ENCODE measurements at places on chromosomes 3 and 15.

DNA sequence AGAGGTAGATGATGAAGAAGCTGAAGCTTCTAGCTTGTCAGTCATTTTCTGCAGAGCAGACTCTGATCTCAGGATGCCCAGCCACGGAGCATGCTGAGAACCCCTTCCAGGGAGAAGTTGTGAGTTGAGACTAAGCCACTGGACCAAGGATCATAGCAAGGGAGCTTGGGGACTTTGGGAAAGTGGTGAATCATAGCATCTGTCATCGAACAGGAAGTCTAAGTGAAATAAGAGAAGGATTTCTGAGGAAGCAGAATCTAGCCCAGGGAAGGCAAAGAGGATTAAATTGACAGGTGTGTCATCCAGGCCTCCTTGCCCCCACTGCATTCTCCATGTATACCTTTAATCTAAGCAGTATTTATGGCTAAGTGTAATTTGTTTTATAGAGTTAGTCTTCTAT lies 71.8 kb upstream of the TMEM108 start:
- no peak for DNase-seq

DNA sequence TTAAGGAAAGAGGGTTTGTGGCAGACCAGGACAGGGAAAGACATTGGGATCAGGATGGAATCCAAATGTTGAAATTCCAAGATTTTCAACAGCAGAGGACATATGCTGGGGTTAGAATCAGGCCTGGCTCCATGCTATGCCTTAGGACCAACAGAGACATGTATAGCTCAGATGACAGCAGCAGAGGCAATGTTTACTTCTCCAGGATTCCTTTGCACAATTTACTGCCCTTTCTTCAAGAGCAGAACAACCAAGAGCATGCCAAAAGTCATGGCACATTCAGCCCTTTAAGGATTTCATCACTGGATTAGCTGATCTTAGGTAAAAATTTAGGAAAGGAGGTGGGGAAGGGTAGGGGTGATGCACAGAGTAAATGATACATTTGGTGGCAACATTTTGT lies 69.6 kb upstream of the GSK3B start:
- DNase-seq = no peak

DNA sequence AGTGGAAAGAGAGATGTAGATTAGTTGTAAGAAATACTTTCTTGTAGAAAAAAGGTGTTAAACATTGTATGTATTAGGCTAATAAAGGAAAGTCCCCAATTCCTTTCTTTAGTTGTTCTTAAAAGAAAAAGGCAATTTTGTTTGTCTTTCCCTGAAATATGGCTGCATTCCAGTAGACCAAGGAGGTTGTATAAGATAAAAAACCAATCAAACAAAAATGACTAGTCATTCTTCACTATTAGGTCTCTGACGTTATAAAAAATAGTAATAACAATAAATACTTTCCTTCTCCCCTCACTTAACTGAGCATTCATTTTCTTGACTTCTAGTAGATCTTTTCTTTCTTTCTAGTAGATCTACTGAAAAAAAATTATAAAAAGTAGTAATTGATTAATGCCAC lies 8.6 kb upstream of the PPM1L start:
- DNase-seq = no peak

DNA sequence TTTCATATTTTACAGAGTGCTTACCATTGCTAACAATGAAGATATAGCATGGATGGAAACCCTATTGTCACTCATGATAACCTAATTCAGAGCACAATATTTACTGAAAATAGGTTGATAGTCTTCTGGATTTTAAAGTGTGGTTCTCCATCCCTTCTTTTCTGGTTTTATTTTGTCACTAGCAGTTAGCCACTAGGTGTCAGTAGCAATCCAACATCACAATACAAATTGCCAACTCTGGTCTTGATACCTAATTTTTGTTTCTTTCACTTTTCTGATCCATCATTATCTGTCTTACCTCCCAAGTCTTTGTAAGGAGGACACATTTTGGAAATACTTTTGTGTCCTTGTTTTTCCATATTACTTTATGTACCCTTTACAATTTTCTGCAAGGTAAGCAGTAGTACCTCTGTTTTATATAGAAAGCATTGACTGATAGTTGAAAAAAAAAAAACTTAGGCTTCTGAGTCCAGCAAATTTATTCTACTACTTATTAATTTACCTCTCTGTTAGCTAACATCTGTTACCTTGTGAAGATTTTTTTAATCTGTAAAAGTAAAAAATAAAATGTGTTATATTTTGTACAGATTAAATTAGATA lies 28.3 kb upstream of the CRYBG3 start:
- no peak for DNase-seq

DNA sequence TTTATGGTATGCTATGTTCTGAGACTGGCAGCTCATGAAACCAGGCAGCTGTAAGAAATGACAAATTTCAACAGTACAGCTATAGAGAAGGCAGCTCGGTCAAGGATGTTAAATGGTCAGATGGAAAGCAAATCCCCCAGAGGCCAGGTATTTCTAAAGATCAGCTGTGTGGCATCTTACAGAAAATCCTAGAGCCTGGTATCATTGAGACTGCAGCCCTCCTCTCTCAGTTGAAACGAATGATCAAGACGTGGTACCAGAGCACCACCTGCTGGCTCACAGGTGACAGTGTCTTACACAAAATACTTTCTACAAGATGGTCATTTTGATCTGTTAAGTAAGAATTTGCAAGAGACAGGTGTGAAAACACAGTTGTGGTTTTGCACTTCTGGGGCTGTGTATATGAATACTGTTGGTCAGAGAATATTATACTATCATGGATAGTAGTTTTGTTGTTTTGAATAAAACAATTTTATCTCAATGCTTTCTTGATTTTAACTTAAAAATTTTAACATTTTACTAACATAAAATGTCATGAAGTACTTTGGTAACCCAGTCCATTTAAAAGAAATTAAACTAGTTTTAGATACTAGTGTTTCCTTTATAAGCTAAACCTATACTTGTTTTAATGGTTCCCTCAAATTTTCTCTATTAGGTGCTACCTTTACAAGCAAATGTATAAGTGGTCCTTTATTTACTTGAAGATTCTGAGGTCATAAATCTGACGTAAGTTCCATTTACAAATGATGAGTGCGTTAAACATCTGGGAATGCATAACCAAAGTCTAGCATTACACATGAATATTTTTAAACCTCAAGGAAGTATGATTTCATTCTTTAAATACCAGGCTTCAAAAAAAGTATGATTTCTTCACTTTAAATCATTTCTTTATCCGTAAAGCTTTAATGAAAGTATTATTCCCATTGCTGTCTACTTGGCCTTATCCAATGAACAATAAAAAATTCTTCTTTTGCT lies 121.8 kb downstream of the PDZRN3 start:
- DNase-seq = no peak

- no peak for DNase-seq
Measured at GRCh38 chr3:195956577-195956976, 48.2 kb upstream of the TNK2 start.

DNA sequence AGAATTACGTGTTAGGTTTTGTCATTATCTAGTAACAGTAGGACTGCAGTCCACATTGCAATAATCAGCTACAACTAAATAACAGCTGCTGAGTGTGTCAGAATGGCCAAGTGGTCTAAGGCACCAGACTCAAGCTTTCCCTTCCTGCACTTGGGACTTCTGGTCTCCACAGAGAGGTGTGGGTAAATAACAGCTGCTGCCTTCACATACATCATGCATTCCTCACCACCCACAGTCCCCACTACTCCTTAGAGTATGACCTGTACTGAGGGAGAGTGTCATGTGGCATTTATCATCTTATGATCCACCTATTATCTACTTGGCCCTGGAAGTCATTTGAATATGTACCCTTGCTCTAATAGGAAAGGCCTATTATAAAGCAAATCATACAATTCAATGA lies 22.2 kb upstream of the ZMAT3 start:
- DNase-seq = no peak

DNA sequence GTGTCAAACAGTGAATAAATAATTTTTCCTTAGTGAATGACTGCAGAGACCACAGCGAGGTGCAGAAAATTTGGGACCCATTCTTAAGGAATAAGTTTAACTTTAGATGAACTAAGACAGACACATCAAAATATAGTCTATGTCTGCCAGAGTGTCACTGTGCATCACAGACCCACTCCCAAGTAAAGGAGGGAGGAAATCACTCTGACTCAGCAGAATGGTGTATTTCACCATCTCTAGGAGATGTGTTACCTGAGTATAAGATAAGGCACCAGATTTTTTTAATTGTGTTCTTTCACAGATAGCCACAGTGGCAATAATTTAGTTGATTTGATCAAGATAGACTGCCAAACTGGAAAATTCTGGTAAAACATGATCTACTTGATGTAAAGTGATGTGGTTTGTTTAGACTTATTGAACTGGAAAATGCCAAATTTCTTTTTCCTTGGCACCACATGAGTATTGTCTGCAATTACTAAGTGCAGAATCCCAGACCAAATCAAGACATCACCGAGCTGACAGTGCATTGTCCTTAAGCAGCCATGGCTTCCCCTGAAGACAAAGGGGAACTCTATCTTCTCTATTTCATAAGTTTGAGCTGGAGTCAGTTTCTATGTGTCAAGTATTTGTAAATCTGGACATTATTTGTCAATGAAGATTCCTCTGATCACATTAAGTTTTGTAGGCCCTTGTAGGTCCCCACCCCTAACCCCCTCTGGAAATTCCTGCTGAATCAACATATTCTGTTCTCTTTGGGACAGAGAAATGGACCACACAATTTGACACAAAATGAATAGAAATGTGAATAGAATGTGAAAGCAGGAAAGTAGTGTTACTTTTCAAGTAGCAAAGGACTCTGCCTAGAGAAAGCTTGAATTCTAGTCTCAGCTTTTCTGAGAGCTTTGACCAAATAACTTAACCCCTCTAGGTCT lies 47.6 kb downstream of the TIPARP start:
- DNase-seq = no peak

DNA sequence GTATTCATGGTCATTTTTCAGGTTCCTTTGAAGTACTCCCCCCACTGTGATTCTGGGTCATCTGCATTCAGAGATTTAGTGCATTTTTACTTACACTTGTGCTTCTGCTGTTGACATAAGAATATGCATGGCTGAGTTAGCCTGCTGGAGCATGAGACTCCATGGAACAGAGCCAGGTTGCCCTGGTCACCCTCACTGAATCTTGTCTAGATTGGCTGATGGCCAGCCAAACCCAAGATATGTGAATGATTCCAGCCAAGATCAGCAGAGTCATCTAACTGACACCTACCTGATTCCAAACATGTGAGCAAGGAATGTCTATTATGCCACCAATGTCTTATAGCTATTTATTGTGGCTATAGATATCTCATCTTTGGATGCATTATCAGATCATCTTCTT lies 25.1 kb downstream of the DTWD1 start:
- no peak for DNase-seq

GRCh38 chr15:101048581-101049030 lies 129.4 kb downstream of the LRRK1 start:
- DNase-seq = no peak

- no peak for DNase-seq
Measured at GRCh38 chr3:197431346-197431910, 124.3 kb downstream of the BDH1 start.

GRCh38 chr15:66581972-66582537 lies 16.3 kb upstream of the LCTL start:
- no peak for DNase-seq

GRCh38 chr3:67357610-67358458 lies 296.6 kb downstream of the SUCLG2 start:
- DNase-seq = no peak

DNA sequence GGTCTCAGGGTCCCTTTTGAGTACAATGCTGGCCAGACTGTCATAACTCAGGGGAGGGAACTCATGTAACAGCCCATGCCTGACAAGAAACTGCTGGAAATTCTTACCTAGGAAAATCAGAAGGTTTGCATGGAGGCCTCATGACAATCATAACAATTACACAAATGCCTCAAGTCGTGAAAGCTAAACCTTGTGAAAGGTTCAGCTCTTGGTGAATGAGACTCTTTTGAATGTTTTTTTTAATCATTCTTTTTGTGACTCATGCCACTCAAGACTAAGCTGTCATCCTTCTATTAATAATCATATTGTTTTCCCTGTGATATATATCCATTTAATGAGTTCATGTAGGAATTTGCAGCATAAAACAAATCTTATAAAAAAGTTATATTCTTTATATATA lies 61.4 kb upstream of the LEKR1 start:
- DNase-seq = no peak

DNA sequence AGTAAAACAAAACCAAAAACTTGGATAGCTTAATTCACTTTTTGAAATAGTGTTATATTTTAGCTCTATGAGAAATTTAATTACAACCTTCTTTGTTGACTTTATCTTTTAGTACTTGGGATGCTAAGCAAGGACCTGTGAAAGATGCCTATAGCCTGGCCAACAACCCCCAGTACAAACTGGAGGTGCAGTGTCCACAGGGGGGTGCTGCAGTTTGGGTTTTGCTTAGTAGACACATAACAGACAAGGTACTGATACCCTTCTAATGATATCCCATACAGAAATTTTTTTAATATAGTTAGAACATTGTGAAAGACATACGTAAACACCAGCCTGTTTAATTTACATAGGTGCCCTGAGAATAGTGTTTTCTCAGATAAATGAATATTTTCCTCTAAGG lies 35.3 kb downstream of the CAPN7 start:
- peak; percentile 13 for DNase-seq

DNA sequence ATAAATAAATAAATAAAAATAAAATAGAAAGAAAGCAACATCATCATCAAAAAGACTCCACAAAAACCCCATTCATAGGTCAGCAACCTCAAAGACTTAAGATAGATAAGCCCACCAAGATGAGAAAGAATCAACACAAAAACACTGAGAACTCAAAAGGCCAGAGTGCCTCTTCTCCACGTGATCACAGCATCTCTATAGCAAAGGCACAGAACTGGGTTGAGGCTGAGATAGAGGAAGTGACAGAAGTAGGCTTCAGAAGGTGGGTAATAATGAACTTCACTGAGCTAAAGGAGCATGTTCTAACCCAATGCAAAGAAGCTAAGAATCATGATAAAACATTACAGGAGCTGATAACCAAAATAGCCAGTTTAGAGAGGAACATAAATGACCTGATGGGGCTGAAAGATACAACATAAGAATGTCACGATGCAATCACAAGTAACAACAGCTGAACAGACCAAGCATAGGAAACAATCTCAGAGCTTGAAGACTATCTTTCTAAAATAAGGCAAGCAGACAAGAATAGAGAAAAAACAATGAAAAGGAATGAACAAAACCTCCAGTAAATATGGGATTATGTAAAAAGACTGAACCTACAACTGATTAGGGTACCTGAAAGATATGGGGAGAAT lies 26.4 kb downstream of the GNB5 start:
- DNase-seq = no peak

- no peak for DNase-seq
Measured at GRCh38 chr3:107392549-107393165, 15.4 kb downstream of the CCDC54 start.

DNA sequence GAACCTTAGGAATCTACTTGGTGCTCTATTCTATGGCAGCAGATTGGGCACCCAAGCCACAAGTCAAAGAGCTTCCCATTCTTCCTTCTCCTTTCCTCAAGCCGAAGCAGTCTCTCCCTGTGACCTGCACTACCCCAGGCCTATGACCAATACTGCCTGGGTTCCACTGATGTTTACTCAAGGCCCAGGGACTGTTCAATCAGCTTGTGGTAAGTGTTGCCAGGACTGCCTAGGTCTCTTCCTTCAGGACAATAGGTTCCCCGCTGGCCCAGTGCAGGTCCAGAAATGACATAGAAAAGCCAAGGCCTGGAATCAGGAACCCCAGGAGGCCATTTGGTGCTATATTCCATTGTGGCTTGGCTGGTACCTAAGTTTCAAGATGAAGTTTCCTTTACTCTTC lies 397.9 kb downstream of the ZIC4 start:
- no peak for DNase-seq

All from activated T-helper 1 cell treated with Interleukin-2 at 50 U/mL for 16 hours (primary cell).